ENCODE measurements at places on chromosomes 16 and 17.

- DNase-seq: no peak
These were observed 114.4 kb downstream of the CDH13 start for GRCh38 chr16:82741073-82741615.

- no peak for DNase-seq
These were observed 69.3 kb downstream of the CRISPLD2 start for GRCh38 chr16:84889066-84889465.

DNA sequence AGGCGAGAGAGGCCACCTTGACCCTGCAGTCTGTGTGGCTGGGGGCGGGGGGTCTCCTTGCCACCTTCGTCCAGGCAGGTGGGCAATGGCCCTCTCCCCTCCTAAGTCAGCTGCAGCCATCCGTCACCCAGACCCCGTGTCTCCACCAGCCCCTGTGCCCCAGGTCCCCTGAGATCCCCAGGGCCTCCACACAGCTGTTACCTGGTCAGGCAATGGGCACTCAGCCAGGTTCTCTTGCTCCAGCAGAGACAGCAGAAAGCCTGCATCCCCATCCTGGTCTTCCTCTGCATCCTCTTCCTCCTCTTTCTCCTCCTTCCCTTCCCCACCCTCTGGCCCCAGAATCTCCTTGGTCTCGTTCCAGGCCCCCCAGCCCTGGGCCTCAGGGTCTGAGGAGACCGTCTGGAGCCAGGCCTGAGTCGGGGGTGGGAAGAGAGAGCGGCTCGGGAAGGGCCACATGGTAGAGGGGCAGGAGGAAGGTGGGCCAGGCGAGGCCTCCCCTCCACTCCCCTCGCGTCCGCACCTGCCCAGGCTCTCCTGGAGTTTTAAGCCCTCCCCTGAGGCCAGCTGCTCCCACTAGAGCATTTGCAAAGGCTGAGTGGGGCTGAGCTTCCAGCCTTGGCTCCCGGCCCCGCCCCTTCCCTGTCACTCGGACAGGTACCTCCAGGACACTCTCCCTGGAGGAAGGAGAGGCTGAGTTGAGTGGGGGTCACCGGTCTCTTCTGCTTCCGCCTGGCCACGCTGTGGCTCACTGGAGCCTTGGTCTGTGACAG lies at the start of gene PABPN1L:
Gene PABPN1L (minus strand): TSS at position 510 of the 770 bp plus-strand sequence. CDS start 54 bp downstream, at position 456.
- DNase-seq: no peak

- DNase-seq: no peak
These were observed 31.5 kb downstream of the MPRIP start for GRCh38 chr17:17073581-17074403.

DNA sequence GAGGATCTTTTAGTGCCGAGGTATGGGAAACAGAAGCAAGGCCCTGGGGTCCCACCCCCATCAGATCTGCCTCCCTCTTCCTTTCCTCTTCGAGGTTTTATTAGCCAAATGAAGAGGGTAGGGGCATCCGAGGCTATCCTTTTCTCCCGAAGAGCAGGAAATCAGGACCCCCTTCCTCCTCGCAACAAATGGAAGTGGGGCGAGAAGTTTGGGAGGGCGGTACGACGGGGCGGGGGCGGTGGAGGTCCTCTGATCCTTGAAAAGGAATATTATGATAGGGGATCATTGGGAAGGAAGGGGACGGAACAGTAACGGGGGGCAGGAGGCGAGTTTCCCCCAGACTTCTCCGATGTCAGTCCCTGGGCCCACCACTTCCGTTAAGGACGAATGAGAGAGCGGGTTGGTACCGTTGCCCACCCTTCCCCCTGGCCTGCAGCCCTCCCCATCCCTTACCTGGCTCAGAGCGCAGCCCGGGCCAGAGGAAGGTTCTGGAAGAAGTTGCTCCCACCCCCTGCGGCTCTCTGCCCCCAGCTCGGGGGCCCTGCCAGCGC lies 309 bp downstream of the FOXJ1 start:
- no peak for DNase-seq

DNA sequence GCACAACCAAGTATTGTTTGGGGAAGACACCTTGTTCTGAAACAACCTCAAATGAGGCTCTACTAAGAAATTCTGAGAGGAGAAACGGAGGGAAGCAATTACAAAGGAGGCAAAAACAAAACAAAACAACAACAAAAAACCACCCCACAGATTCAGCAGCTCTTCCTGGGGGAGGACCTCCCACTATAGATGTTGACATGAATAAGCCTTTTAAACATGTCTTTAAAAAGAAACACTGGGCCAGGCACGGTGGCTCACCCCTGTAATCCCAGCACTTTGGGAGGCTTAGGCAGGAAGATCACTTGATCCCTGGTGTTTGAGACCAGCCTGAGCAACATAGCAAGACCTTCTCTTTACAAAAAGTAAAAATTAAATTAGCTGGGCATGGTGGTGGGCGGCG lies 22.6 kb upstream of the JPH3 start:
- no peak for DNase-seq

DNA sequence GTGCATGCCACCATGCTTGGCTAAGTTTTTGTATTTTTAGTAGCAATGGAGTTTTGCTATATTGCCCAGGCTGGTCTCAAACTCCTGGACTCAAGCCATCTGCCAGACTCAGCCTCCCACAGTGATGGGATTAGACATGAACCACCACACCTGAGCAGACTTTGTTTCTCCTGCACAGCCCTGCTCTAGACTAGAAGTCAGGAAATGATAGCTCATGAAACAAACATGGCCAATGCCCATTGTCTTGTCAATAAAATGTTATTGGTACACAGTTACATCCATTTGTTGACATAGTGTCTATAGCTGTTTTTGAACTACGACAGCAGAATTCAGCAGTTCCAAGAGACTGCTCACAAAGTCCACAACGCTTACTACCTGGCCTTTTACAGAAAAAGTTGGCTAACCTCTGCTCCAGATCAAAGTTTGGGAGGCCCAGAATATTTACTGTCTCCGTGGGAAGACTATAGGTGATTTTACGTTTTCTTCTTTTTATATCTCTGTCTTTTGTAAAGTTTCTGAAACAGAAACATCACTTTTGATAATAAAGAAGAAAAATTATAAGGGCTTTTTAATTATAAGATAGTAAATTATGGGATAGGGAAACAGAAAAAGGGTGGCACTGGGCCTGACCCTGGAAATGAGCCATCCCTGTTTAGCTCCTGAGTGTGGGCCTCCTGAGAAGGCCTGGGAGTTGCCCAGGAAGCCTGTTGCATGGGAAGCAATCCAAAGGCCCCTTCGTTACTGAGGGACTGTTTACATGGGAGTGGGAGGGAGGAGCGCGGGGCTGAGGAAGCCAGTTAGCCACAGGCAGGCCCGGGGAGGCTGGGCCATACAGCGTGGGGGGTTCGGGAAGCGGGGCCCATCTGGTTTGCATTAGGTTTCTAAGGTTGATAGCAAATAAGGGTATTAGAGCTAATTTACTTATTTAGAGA lies 201.5 kb downstream of the IRF8 start:
- no peak for DNase-seq

DNA sequence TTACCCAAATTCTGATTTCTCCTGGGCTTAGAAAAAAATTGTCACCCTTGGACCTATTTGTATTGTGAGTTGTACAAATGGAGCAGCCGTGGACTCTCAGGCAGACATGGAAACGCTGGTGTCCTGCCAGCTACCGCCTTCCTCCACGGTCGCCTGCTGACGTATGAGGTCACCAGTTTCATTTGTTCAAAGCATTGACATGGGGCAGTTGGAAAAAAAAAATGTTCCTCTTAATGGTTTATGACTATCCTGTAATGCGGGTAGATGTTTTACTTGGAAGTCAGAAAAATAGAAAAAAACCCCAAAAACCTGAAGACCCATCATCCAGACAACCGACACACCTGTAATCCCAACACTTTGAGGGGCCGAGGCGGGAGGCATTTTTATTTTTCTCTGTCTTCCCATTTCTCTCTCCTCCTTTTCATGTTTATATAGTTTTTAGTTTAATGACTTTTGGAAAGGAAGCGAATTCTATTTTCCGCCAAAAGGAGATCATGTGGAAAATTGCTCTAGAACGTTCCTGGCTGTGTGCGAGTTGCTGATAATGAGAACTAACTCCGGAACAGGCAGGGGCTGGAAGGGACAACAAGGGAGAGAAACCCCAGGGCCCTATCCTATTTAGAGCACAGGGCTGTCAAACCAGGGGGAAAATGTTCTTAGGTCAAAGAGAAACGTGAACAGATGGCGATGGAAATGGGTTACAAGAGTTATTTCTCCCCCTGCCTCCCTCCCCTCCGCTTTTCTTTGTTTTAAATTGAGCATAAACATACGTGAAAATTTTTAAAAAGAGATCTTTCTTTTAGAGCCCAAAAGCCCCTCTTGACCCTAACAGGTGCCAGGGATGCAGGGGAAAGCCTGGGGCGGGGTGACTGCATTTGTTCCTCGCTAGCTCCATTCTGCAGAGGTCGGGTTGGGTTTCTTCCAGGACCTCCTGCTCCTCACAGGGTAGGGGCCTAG lies 13.7 kb downstream of the DNAH17 start:
- no peak for DNase-seq

DNA sequence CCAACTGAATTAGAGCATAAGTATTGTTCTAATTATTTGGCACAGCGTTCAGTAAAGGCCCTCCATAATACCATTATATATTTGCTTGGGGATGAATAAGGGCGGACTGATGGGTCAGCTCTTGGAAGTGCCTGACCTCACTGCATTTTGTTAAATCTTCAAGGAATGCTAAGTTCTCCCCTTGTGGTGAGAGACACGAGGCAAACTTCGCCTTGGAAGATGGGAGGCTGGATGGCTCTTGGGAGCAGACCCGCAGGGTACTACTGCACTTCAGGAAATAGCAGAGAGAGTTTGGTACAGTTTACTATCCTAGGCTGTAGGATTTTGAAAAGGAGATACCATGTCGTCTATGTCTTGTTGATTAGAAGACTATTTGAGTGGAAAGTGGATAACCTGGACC lies 87.0 kb upstream of the RPRML start:
- no peak for DNase-seq

DNA sequence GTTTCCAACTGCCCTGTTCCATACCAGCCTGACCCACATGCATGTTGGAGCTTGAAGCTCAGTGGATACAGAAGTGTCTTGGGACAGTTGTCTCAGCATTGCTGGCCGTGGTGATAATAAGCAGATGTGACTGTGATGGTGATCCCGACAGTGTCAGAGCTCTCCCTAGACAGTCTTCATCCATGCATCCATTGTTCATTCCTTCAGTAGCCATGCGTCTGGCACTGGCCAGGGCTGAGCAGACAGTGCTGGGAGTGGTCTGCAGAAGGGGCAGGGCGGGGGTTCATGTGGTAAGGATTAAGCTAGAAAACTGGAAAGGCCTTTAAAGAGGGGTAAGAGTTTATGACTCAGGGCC lies 68.1 kb downstream of the GNAO1 start:
- DNase-seq: no peak

- peak; percentile 4 for DNase-seq
These were observed 47.9 kb downstream of the WDR59 start for GRCh38 chr16:74936902-74937560.

- no peak for DNase-seq
These were observed 75.0 kb downstream of the RAP1GAP2 start for GRCh38 chr17:2871205-2871604.

DNA sequence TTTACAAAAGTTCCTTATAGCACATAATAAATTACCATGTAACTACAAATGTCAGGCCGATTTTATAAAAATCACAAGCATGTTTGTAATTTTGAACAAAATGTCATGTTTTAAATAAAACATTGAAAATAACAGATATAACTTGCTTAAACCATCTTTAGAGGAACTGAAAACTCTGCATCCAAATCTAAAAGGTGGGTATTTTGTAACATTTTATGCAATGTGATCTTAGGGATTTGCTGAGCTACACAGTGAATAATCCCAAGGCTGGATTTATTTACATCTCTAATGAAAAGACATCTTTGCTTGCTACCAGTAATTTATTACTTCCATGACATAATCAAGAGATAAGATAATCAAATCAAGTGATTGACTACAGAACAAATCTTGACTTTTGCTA lies 47.5 kb downstream of the N4BP1 start:
- no peak for DNase-seq

- DNase-seq: no peak
These were observed 2.2 kb downstream of the JUP start for GRCh38 chr17:41784207-41784744.

DNA sequence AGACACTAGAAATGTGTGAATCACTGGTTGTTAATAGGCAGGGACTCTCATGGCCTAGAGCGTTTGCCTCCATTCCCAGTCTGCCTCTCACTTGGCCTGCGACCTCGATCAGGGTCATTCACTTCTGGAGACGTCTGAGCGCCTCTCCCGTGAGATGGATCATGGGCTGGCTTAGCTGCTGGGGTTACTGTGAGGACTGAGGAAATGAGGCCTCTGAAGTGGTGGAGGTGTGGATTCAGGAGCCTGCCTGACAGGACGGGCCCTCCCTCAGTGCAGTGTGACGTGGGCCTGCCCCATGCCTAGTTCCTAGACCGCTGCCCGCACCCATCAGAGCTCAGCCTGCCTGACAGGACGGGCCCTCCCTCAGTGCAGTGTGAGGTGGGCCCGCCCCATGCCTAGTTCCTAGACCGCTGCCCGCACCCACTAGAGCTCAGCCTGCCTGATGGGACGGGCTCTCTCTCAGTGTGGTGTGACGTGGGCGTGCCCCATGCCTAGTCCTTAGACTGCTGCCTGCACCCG lies 61.9 kb downstream of the BANP start:
- no peak for DNase-seq
